ENCODE measurements at places on chromosomes 4 and X.

- no peak for DNase-seq
Measured at GRCh38 chr4:79575709-79576428, 167.8 kb upstream of the GK2 start.

- no peak for DNase-seq
Measured at GRCh38 chr4:99507349-99507748, 3.5 kb upstream of the C4orf17 start.

- DNase-seq: no peak
Measured at GRCh38 chr4:89422441-89422990, 114.9 kb upstream of the GPRIN3 start.

GRCh38 chrX:20451929-20452328 is 185.2 kb upstream of the RPS6KA3 start:
- DNase-seq: no peak

- DNase-seq: no peak
Measured at GRCh38 chr4:20870436-20870835, 170.2 kb downstream of the PACRGL start.

GRCh38 chr4:170003071-170004070 is 22.8 kb downstream of the MFAP3L start:
- no peak for DNase-seq

GRCh38 chr4:152132776-152133175 is 372.0 kb upstream of the GATB start:
- DNase-seq: no peak

DNA sequence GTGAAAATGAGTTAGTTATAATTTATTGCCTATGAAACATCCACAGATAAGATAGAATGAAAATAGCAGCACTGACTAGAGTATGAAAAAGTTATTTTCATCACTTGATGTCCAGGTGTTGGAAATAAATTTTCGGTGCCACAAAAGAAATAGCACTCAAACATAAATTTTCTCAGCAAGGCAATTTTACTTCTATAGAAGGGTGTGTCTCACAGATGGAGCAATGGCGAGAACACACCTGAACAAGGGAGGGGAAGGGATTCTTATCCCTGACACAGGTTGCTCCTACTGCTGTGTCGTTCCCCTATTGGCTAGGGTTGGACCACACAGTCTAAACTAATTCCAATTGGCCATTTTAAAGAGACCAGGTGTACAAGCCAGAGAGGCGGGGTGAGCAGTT is 13.3 kb upstream of the VAMP7 start:
- no peak for DNase-seq

- no peak for DNase-seq
Measured at GRCh38 chr4:124035364-124036041, 638.9 kb downstream of the SPRY1 start.

- DNase-seq: no peak
Measured at GRCh38 chr4:11487139-11487538, 58.4 kb upstream of the HS3ST1 start.

GRCh38 chr4:23297327-23297726 is 592.5 kb downstream of the PPARGC1A start:
- DNase-seq: no peak

DNA sequence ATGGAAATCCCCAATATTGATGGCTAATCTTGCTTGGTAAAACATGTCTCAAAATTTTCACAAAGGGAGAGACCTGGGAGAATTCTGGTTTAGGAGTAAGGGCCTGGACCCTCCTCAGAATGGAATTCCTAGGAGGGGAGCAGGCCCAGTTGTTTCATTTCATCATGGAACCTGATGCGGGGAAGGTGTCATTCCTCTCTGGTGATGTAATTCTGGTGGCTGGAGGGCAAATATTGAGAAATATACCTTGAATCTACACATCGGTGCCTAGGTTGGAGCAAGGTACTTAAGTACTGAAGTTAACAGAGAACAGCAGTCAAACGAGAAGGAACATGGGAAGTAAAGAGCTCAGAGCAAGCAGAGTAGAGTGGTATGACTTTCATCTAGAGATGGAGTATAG is 23.2 kb upstream of the CCSER1 start:
- no peak for DNase-seq

DNA sequence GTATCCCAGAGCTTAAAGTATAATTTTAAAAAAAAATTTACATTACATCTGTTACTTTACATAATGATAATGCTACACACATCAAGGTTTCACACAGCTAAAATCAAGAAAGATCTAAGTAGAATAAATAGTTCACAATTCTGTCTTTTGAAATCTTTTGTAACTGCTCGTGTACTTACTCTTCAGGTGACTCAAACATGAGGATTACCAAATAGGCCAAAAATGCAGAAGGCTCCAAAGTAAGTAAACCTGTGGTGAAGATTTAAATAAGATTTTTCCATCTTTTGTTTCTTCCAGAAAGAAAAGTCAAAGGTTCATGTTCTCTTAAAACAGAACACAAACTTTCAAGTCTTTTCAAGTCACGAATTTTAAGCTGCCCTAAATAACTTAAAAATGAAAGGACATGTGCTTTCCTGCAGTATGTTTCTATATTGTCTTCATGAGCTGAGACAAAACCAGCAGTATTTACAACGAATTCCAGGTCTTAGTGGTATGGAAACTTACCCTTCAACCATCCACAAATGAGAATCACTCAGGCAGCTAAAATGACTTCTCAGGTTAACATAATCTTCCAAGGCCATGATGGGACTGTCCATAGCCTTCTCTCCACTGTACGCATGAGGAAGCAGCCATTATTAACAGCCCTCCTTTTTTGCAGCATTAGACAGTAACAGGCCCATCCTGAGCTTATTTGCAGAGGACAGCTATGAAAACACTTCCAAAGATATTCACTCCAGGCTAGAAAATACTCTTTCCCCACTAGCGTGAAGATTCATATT is 172.8 kb upstream of the EDNRA start:
- DNase-seq: no peak

- no peak for DNase-seq
Measured at GRCh38 chrX:118272242-118272641, 73.7 kb upstream of the WDR44 start.

DNA sequence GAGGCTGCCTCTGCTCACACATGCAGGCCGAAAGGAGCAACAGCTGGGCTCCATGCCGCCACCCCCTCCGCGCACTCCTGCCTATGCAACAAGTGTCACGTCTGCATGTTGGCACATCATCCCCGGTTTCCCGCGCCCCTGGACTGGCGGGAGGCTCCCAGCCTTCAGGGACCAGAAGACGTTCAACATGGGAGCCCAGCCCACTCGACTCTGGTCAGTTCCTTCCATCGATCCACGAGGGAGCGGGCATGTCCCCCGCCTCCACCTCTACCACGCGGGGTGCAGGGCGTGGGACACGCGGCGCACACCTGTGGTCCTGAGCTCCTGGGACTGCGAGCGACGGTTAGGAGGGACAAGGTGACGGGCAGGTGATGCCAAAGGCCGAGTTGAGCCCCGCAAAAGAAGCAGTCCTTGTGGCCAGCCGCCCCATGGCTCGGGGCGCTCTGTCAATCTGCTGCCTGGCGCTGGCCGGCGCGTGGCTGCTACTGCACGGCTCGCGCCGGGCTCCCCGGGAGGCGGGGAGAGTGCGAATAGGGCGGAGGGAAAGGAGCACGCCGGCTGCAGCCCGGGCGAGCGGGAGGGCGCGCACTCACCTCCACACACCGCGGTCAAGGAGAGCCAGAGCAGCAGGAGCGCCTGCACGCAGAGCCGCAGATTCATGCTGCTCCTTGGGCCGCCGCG is 645 bp downstream of the APLN start:
- no peak for DNase-seq

DNA sequence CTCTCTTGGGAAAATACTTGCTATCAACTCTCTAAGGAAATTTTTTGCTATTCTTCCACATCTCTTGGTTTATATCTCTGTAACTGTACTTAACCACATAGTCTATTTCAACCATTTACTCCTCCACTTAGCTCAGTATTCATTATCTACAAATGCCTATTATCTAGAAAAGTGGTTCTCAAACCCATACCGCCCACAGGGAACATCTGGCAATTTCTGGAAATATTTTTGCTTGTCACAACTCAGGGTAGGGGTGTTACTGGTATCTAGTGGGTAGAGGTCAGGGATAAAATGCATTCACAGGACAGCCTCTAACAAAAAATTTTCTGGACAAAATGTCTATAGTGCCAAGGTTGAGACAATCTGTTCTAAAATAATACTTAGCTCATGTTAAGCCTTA is 14.4 kb downstream of the ATRX start:
- DNase-seq: no peak

GRCh38 chr4:137640156-137640837 is 108.0 kb upstream of the PCDH18 start:
- no peak for DNase-seq

GRCh38 chr4:27828843-27829242 is 968.2 kb downstream of the STIM2 start:
- no peak for DNase-seq

GRCh38 chr4:85682391-85682790 is 207.4 kb downstream of the ARHGAP24 start:
- no peak for DNase-seq

- DNase-seq: no peak
Measured at GRCh38 chr4:47054130-47054529, 22.8 kb downstream of the GABRB1 start.

DNA sequence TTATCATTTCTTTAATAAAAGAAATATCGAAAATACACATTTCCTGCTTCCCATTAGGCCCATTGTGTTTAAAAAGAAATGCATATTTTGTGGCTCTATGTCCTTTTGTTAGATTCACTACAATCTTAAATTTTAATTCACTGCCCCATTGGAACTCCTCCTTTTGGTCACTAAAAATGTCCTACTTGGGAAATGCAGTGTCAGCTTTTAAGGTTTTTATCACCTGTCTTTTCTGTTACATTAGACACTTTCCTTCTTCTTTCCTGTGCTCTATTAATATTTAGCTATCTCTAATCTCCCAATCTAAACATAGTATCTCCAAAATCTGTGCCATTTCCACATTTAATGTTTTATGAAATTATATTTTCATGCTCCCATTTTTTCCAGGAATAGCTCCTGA is 164.9 kb upstream of the SPOCK3 start:
- no peak for DNase-seq

GRCh38 chr4:7185487-7186030 is 6.8 kb upstream of the SORCS2 start:
- no peak for DNase-seq

GRCh38 chr4:39732728-39733127 is 34.8 kb downstream of the UBE2K start:
- DNase-seq: no peak

DNA sequence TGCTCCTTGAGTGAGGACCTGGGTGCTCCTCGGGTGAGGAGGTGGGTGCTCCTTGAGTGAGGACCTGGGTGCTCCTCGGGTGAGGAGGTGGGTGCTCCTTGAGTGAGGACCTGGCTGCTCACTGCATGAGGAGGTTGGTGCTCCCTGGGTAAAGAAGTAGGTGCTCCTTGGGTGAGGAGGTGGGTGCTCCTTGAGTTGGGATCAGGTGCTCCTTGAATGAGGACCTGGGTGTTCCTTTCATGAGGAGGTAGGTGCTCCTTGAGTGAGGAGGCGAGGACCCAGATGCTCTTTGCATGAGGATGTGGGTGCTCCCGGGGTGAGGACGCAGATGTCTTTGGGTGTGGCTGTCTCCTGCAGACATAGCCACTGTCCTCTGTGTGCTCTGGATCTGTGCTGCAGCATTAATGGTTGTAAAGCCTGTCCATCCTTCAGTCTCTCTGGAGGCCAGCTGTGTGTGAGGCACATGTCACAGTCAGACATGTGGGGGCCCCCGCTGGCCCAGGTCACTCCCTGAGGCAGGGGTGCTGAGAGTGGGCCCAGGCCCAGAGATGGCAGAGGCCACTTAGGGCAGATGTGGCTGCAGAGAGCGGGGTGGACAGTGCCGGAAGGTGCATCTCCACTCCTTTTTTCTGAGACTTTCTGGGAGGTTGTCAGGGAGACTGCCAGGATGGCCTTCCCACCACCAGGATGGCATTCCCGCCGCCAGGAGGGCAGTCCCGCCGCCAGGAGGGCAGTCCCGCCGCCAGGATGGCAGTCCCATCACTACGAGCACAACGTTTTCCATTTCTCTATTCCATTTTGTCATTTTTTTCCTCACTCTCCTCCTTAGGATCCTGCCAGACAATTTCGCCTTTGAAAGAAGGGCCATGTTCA is 101.8 kb downstream of the HMX1 start:
- no peak for DNase-seq

DNA sequence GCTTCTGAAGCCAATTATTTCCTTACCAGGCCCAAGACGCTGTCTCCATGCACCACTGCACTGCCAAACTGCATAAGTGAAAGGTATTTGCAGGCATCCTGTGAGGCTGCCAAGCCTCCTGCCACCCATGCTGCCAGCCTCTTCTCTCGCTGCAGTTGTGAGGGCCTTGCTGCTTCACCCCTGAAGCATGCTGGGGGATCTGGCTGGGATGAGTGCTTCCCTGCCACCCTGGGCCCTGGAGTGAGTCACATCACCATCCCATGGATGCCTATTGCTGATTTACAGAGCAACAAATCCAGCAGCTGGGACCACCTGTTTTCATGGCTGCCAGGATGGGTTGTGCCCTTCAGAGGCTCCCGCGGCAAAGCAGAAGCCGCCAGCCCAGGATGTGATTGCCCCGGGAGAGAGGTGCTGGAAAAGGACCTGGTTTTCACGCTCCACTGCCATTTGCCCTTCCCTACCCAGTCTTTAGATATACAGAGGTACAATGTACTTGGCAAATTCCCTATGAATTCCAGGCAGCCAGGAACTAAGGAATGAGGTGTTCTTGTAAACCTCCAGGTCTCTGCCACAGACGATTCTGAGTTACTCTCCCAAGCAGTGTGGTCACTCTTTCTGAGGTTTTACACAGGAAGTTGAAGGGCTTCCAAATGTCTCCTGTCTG is 41.5 kb upstream of the PTCHD1 start:
- no peak for DNase-seq

DNA sequence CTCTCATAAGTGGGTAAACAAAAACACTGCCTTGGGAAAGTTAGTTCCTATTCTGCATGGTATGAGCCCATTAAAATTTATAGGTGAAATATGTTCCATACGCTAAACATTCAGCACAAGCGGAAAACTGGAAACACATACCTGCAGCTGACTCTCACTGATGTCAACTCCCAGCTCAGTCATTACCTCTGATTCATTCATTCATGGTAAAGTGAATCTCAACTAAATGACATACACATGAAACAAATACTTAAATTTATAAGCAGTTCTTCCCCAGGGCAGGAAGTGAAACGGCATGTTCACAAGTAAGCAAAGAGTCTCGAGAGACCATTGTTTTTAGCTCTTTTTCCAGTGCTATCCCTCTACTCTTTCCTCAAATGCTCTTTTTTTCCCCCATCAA is 1.6 kb downstream of the SLC10A6 start:
- DNase-seq: no peak

- no peak for DNase-seq
Measured at GRCh38 chr4:851701-852430, 25.9 kb upstream of the CPLX1 start.

GRCh38 chrX:94053575-94053974 is 379.6 kb downstream of the FAM133A start:
- DNase-seq: no peak

GRCh38 chr4:105060628-105061027 is 86.0 kb upstream of the TET2 start:
- DNase-seq: no peak

DNA sequence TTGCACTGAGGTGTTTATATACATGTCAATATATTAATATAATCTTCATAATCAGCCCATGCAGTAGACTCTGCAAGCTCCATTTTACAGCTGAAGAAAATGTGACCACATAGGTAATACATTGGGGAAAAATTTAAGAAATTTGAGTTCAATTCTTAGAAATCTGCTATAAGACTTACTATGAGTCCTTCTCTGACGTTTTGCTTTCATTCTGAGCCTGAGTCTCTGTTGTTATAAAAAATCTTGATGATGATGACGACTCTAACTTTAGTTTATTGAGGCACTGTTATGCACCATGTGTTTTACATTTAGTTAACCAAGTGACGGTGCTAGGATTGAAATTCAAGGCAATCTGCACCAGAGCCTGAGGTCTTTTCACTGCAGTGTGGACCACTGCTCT is 370.3 kb upstream of the PPP1R2C start:
- DNase-seq: no peak
